ENCODE measurements at places on chromosomes 4 and X. TPM values are rescaled to one million over a fixed set of nuclear protein-coding genes. Genes with fewer than 3 reads are reported as not detected.

The LARP1B gene
- 23.6 TPM for total RNA-seq

The RTL3 gene
- not detected for total RNA-seq

The RASGEF1B gene
- 3.0 TPM for total RNA-seq

The GYPB gene
- total RNA-seq, result not detected

GRCh38 chr4:3041192-3042142 is 32.9 kb downstream of the HTT-AS start:
- peak; percentile 86 for DNase-seq

DNA sequence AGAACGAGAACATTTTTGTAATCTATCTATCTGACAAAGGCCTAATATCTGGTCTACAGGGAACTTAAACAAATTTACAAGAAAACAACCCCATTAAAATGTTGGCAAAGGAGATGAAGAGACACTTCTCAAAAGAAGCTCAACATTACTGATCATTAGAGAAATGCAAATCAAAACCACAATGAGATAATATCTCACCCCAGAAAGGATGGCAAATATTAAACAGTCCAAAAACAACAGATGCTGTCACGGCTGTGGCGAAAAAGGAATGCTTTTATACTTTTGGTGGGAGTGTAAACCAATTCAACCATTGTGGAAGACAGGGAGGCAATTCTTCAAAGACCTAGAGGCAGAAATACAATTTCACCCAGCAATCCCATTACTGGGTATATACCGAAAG is 2284.8 kb downstream of the ARAP2 start:
- no peak for DNase-seq

DNA sequence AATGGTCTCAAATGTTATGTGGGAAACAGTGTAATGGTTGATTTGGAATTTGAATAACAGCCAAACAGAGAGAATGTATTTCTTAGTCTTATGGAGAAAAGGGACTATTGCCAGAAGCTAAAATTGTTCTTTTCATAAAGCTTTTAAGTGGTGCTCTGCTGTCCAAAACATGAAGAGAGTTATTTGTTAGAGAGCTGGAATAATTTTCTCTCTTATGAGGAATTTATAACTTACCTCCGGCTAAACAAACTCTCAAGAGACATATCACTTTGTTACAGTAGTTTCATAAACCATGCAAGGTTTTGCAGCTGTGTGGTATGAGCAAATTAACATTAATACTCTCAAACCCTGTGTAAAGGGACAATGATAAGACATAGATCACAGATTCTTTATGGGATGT is 28.6 kb downstream of the SULT1B1 start:
- DNase-seq, result no peak

DNA sequence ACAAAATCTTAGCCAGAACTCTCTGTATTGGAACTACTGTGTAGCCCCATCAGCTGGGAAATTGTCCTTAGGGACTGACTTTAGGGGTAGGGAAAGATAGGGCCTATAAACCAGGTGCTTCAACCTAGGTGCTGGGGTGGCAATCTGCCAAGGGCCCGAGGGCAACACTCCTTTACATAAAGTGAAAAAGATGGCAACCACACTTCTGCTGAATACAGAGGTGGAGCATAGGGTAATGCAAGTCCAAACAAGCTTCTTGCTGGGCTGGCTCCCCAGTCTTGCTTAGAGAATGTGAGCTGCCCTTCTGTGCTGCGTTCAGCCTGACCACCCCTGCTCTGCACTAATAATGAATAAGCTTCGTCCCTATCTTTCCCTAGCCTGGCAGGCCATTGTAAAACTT is 9.8 kb downstream of the ZBTB33 start:
- DNase-seq, result no peak

- DNase-seq, result no peak
Observed at GRCh38 chrX:118350221-118350620, 4.3 kb downstream of the WDR44 start.

DNA sequence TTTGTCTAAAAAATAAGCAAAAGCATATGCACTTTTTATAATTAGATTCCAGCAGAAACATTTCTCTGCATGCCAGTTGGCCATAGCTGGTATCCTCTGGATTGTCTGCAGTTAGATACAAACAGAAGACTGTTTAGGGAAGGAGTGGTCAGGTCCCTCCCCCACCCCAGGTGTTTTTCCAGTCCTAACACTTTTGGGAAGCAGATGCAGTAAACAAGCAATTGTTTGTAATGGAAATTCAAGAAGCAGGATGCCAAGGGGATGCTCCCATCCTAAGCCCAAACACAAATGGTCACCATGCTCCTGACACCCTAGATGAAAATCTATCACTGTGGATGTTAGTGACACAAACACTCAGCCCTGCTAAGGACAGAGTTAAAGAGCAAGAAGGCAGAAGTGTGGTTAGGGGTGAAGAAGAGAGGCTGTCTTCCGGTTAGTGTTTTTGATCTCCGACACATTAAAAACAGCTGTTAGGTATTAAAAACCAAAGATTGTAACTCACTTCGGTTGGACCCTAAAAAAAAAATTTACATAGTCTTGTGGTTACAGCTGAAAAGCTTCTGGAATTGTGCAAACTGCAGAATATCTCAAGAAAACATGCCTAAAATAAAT is 7.9 kb downstream of the LEF1 start:
- no peak for DNase-seq

Measured in psoas muscle (tissue), 8 donors.